ENCODE measurements at places on chromosomes 3 and 15.

GRCh38 chr3:101182734-101183133, 137.6 kb downstream of the IMPG2 start:
- DNase-seq = no peak

- DNase-seq = no peak
These were observed 307.7 kb downstream of the ARPP21 start for GRCh38 chr3:35946854-35947515.

DNA sequence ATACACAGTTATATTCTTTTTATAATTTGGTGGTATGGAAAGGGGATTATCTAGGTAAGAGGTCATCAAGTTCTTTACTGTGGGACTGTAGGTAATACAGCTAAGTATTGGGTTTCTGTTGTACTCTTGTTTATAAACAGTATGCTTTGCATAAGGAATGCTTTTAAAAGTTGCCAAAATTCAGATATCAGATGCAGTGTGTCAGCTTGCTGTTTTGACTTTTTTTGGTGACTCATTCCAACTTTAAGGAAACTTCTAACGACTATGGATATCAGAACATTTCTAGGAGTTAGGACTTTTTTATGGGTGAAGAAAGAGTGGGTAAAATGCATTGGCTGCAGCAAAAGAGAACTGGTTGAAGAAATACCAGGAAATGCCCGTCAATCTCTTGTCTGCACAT, 2.8 kb downstream of the SCAANT1 start:
- DNase-seq = no peak

DNA sequence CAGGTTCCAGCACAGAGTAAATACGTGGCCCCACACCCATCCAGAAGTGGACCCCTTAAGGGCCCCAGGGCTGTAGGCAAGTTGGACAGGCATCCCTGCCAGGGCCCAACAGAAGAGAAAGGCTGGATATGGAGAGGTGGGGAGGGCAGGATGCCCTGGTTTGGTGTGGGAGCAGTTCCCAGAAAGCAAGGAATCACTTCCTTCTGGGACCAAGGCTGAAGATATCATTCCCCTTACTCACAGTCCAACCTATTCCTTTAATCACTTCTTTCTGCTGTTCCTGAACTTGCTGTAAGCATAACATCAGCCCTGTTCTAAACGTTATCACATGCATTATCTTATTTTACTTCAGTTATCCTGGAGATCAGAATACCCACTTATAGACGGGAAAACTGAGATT, 6.1 kb upstream of the MESP2 start:
- no peak for DNase-seq

DNA sequence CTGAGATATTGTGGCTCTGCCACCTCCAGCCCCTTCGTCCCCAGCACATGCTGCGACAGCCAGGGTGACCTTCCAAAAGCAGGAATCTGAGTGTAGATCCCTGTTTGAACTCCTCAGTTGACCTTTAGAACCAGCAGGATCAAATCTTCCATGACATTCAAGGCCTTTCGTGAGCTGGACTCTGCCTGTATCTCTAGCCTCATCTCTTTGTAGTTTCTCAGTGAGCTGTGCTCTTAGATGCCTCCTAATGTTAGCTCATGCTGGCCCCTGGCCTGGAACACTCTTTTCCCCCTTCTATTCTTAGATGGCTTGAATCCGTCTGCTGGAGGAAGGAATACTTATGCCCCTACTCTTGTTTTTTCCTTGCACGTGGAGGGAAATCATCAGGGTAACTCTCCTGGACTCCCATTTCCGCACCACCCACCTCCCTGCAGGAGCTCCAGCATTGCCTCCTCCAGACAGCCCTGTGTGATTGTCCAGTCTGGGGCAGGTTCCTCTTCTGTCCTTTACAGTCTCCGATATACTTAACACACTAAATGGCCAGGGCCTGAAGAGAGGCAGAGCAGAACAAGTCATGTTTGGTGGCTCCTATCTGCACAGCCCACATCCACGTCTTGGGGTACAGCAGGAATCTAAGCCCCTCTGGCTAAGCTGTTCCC, 26.7 kb upstream of the CHRNB4 start:
- DNase-seq = no peak

- no peak for DNase-seq
These were observed 246.0 kb upstream of the CBLB start for GRCh38 chr3:106114848-106115247.

GRCh38 chr15:92541291-92542200, 114.0 kb downstream of the FAM174B start:
- DNase-seq = no peak

- no peak for DNase-seq
These were observed 31.0 kb downstream of the EPHB3 start for GRCh38 chr3:184592371-184593219.

DNA sequence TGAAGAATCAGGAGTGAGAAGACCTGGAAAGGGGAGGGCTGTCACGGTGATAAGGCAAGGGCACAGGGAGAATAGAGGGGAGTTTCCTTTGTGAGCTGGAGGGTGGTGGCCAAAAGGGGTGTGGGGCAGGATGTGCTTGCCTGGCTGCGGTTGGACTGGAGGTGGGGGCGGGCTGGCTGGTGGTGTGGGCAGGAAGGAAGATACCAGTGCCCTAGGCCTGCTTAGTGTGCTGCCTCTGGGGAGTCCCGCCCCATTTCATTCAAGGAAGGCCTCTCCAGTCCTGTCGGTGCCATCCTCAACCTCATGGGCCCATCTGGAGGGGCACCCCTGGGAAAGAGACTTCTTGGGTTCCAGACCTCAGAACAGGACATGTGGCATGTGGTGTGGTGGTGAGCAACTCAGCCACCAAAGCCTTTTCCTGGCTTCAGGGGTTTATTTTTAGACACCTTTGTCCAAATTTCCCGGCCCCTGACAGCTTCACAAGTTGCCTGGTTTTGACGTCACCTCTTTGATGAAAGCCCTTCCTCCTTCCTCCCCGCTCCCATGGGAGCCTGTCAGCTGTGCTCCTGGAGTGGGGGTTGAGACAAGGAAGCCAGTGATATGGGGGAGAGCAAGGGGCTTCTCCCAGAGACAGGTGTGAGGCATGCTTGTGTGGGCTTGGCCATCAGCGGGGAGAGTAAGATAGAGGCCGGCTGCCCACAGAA, 15.6 kb downstream of the TEX264 start:
- peak; percentile 94 for DNase-seq

- no peak for DNase-seq
These were observed 38.0 kb downstream of the FEM1B start for GRCh38 chr15:68315495-68316031.

DNA sequence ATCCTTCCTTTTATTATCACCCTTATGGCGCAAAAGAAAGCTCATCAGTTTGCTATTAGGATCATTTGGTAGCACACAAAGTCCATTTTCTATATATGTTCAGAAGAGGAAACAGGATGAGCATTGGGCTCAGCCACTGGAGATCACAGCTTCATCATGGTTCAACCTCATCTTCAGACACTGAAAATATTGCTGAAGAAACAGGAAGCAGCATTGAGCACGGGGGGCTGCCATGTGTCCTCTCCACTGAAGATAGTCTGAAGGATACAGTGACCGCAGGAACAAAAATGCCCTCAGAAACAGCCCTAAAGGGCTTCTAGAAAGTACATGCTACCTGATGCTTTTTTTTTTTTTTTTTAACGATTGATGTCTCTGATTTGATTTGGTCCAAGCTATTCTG, 835.3 kb upstream of the CFAP20DC start:
- DNase-seq = no peak

- DNase-seq = no peak
These were observed 1.3 kb upstream of the MAP6D1 start for GRCh38 chr3:183826448-183827250.

DNA sequence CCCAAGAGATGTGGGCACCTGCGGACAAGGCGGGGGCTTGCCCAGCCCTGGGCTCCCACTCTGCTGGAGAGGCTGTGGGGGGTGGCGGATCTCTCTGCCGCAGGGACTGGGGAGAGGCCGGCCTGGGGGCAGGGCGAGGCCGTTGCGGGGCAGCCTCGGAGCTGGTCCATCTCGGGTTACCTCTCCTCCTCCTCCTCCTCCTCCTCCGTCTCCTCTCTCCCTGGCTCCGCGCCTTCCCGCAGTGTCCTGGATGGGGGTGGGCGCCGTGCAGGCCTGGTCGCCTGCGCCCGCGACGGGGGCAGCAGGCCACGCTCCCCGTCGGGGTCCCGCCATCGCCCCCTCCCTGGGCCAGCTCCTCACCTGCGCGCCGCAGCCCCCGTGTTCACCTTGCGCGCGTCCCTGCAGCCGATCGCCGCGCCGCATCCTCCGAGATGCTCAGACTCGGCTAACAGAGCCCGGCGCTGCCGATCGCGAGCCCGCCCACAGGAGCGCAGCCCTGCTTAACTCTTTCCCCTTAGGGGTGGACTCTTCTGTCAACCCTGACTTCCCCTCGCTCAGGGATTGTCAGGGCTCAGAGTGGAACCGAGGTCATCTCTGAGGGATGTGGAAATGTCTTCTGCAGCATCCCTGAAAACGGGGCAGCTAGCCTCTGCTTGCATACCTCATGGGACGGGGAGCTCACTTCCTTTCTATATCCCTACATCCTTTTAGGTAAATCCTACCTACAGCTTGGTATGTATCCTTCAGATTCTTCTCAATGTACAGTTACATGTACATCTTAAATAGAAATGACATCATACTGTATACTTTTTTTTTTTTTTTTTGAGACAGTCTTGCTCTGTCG, at the start of gene PRRT3:
PRRT3 (minus strand) TSS at position 447 of the 844 bp plus-strand sequence. CDS start 2,293 bp downstream, outside the sequence.
- peak; percentile 69 for DNase-seq

DNA sequence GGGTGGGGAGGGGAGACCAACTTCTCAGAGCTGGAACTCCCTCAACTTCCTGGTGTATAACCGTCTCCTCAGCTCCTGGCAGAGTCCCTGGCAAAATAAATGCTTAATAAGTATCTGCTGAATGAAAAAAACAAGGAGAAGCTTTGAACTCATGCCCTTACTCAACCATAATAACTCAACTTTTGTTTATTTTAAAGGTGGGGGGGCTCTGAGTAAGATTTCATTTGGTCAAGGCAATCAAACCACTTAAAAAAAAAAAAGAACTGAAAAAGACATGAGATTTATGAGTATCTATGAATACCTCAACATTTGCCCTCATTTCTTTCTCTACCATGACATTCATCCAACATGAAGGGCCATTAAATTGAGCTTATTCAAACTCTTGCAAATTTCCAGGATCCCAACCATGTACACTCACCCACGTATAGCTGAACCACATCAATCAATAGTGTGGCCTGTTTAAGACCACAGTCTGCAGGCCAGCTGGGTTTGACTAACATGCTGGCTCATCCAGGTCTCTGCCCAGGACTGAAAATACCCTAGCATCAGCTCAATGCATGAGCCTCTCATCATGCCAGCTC, 157.9 kb downstream of the FOXP1 start:
- DNase-seq = no peak

- no peak for DNase-seq
These were observed 4.7 kb upstream of the CLASP2 start for GRCh38 chr3:33722626-33723370.

GRCh38 chr3:72368331-72368975, 479.8 kb downstream of the SHQ1 start:
- DNase-seq = no peak

DNA sequence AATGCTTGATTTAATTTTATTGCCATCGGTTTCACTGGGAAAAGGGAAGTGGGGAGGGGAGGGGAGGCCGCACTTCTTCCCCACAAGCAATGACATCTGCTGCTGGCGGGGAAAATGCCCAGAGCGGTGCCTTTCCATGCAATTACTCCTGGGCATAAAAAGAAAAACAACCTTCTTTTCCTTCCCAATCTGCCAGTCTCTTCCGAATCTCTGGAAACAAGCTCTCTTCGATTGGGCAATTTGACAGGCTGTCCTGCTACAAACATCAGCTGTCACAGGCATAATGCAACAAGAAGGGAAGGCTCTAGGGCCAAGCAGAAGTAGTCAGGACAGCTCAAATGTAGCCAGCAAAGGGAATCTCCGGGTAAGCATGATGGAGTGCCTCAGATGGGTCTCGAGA, 93.4 kb upstream of the STRIT1 start:
- no peak for DNase-seq

DNA sequence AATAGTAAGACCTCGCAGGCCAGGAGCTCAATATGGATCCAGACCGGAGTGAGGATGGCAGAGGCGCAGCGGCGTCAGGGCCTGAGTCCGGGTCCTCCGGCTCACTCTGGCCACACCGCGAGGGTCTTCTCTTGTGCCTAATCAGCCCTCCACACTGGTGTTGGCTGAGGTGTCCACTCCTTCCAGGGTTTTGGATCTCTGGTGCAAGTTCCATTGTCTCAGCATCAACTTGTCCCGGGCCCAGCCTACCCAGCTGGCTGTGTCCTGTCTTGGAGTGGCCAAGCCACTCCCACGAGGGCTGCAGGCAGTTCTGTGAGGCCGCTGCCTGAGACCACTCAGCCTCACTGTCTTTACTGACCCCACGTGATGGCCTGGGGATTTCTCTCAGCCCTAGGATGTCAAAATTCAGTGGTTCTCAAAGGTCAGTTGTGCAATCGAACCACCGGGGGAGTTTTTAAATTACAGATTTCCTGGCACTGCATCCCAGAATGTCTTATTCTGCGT, 12.6 kb upstream of the GOLGA6L7 start:
- DNase-seq = no peak

GRCh38 chr15:90686435-90687218, 30.5 kb upstream of the BLM start:
- DNase-seq = peak; percentile 56

- no peak for DNase-seq
These were observed 88.2 kb upstream of the FLNB start for GRCh38 chr3:57919987-57920386.

GRCh38 chr3:45406772-45407171, 18.4 kb downstream of the LARS2 start:
- DNase-seq = no peak

GRCh38 chr3:16520970-16521881, 7.7 kb upstream of the RFTN1 start:
- no peak for DNase-seq

DNA sequence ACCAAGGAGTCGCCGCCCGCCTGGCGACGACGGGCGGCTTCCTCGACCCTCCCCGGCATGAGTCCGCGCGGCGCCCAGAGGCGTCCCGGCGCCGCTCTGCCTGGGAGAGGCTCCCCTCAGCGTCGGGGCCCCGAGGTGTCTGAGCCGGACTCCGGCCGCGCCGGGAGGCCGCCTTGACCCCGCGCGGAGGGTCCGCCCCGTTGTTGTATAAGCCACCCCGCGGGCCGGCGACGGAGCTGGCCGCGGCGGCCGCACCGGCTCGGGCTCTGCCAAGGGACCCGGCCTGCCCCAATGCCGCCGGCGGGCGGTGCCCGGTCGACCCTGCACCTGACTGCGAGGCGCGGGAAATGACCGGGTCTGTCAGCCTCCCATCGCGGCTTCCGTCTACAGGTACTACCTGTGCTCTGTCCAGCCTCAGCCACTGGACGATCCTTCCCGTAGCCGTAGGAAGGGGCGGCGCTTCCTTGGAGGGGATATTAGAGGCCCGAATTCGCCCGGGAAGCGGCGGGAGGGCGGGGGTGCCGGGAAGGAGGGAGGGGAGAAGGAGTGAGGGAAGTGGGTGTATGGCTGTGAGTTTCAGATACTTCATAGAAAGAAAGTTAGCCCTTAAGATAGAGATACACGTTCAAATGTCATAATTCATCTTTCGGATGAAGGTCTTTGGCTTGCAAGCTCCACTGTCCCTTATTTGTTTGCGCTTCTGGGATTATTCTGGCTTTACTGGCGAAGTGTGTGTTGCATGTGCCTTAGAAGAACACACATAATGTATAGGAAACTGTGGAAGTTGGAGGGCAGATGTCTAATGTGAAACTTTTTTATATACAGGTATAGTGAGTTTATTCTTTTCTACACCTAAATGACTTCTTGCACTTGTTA, 620 bp downstream of the ABHD5 start:
- peak; percentile 54 for DNase-seq

Measured in activated CD4-positive, alpha-beta memory T cell treated with anti-CD3 and anti-CD28 coated beads, Interleukin-2, amount 10 ng/mL, durations not matched to agents 7 days and 5 days (primary cell).